ENCODE measurements at places on chromosomes 7 and 10.

GRCh38 chr10:132499367-132499685 lies 38.3 kb upstream of the INPP5A start:
- DNase-seq: no peak

DNA sequence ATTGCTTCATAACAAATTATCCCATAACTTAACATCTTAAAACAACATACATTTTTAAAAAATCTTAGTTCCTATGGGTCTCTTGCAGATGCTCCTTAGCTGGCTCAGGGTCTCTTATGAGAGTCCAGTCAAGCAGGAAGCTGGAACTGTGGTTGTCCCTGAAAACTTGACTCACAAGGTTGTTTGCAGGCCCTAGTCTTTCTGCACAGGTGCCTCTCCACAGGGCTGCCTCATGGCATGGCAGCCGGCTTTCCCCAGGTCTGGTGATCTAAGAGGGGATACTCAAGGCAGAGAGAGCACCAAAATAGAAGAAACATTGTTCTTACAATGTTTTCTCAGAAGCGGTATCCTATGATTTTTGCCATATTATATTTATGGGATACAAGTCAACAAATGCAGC lies 127.1 kb downstream of the CDK14 start:
- DNase-seq: no peak

DNA sequence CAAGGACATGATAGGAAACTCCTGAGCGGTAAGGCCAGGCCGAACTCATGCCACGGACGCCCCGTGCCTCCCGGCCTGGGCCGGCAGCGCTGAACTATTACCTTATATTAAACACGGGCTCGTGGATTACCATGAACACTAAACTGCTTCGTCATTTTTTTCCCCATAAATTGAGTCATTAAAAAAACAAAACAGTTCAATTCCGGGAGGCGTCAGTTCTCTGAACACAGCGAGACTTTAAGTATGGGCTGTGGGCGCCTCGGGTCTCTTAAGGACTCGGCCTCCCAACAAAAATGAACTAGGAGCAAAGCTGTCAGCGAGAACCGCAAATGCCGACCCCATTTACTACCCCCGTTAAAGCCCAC lies 519 bp downstream of the PITRM1 start:
- DNase-seq: peak; percentile 41

- no peak for DNase-seq
Observed at GRCh38 chr7:4017081-4017480, 665.0 kb upstream of the FOXK1 start.

DNA sequence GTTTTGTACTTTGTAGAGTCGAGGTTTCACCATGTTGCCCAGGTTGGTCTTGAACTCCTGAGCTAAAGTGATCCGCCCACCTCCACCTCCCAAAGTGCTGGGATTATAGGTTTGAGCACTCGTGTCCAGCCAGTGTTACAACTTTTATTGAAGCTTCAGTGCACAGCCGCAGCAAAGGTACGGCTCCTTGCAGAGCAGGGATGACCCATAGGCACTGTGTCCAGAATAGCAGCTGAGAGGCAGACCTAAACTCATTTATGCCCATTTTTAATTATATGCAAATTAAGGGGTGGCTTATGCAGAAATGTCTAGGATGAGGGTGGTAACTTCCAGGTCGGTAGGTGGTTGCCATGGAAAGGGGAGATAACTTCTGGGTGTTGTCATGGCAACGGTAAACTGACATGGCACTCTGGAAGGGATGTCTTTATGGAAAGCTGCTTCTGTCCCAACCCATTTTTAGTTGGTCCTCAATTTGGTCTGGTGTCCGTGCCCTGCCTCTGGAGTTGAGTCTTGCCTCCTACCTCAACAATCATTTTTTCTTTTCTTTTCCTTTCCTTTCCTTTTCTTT lies 22.7 kb downstream of the NYAP1 start:
- DNase-seq: peak; percentile 70

DNA sequence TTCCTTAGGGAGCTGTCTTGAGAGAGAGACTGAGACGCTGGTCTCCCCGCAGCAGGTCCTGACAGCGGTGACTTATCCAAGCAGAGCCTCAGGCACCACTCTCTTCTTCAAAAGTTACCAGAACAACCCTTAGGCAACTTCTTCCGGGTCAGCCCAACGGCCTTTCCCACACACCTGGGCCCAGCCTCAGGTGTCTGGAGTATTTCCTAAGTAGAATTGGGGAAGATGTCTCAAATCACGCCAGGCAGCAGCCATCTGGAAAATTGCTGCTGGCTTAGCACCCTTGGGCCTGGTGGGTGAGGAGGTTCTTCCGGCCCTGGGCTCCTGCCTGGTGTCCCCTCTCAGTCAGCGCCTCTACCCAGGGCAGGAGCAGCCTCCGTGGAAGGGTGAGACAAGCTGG lies 80.4 kb upstream of the ANLN start:
- DNase-seq: no peak

DNA sequence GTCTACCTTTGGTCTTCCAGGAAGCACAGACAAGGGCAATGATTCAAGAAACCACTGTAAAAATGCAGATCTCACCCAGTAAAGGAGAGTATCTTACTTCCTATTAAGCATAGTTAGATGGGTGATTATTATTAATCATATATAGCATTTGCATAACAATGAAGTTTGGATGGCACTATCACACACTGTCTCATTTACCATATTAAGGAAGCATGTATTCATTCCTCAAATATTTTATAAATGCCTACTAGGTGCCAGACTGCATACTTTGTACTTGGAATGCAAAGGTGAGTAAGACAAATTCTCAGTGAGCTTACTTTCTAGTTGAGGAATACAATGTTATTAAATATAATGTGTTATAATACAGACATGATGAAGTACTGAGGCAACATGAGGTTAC lies 53.9 kb upstream of the SKAP2 start:
- DNase-seq: no peak

DNA sequence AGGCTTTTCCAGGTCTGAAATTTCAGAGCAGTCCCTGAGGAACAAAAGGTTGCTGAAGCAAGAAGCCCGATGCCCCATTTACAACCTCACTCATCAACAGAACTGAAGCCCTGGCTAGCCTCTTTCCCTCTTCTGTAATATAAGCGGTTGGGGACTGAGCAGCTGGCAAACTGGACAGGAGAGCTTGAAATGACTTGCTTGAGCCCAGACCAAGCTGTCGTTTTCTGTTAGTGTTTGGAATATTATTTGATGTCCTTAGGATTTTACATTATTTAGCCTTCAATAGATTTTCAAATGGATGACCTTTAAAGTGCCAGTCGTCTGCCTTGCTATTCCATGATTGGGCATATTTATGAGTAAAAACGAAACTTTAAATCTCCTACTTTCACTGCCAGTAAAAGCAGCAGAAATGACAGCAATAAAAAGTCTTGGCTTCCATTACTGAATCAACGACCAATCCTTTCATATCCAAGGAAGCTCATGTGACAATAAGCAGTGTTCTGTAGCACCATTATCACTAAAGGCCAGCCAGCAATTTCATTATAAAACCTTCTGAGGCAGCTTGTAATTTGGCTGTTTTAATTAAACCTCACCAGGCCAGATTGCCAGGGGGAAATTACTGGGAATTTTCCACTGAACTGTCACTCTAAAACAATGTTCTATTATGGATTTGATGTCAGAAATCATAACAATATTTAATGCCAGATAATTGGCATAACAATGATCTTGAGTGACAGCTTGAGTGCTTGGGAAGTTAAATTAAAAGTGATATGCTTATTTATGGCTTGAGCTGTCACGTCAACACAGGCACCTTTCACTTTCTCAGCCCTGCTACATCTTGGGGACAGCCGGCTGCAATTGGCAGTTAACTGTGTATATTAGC lies 85.9 kb downstream of the LSMEM1 start:
- DNase-seq: no peak

DNA sequence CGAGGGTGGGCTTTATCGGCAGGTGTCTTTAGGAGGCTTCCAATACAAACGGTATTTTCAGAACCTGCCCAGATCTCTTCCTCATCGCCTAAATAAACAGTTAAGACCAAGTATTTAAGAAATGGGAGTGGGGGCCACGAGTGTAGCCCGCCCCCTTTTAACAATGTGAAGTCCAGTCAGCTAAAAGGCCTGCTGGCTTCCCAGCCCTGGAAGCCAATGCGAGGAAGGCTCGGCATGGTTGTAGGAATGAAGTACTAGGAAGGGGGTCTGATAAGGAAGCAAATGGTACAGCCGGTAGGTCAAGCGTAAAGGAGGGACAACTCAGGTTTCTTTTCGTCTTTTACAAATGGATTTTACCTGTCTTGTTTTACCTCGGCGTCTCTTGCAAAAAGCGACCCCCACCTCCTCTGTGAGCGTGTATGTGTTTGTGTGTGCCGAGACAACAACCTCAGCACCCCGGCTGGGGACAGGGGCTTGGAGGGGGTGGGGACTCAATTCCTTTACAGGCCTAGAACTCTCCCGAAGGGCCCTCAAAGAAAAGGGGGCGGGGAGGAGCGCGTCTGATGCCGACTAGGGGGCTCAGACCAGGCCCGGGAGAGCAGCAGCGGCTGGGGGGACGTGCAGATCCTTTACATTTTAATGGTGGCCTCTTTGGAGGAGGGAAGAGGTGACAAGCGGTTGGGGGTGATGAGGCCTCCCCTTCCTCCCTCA lies 147.6 kb downstream of the GPR85 start:
- peak; percentile 34 for DNase-seq

DNA sequence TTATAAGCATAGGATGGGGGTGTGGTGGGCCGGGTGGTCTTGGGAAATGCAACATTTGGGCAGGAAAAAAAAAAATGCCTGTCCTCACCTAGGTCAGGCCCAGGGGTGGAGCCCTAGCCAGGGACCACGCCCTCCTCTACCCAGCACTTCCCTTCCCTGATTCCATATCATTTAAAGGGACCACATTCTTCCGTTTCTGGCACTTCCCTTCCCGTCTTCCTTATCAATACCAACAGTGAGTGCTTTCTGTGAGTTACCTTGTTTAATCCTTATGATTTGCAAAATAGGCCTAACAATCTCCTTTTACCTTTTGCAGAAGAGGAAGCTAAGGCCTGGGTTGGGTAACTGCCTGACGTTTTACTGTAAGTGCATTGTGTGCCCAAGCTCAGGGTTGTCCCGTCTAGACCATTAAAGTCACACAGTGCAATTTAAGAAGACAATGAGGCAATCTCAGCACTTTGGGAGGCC lies 16.7 kb upstream of the C10orf95 start:
- peak; percentile 51 for DNase-seq

GRCh38 chr7:20794676-20795075 lies 8.0 kb upstream of the SP8 start:
- DNase-seq: no peak

GRCh38 chr7:10022957-10023356 lies 950.7 kb upstream of the PHF14 start:
- no peak for DNase-seq
